ENCODE measurements at places on chromosomes 5 and 9. TPM values are rescaled to one million over a fixed set of nuclear protein-coding genes. Genes with fewer than 3 reads are reported as not detected.

DNA sequence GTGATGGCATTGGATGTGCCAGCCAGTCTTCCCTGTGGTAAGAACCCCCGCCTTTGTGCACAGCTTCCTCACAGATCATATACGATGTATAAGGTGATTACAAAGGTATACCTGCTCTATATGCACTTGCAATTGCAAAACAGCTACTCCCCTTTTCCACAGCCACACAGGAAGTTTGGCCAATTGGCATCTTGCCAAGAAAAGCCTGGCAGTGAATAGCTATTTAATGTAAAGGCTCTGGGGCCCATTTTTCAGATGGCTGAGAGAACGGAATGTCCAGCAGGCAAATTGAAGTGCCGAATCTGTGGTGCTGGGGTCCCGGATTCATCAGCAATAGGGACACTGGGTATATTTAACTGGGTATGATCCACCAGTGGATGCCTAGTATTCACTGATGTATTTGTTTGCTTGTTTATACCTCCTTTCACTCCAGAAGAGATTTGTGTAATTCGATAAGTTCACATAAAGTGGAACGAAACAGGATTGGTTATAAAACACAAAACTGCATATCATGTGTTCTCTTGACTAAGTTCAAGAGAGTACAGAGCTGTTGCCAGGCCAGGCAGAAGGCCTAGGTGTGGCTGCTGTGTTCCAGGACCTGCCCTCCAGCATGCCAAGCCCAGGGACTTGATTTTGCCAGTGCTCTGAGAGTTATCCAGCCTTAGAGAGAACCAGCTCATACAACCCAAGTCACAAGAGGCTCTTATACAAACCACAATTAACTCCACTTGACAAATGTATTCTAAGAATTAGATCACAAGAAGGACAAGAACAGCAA lies 27.7 kb upstream of the GABRP start:
- no peak for DNase-seq

DNA sequence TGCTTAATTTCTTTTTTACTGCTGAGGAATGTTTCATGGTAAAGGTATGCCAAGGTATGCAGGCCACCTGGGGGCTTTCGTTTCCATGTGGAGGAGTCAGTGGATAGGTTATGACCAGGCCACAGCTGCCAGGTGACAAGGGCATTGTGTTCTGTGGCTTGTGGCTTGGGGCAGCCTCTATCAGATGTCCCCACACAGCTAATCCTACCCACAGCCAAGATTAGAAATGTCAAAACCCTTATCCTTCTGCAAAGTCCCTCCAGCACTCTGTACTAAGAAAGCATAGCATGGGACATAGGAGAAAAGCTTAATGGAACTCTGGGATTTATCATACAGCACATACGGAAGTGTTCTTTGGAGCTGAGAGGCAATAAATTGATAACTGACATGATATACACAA lies 171.2 kb upstream of the S1PR3 start:
- no peak for DNase-seq

- DNase-seq, result no peak
Observed at GRCh38 chr5:94481059-94481458, 137.3 kb downstream of the KIAA0825 start.

- DNase-seq, result no peak
Observed at GRCh38 chr5:109170629-109171350, 239.0 kb downstream of the PJA2 start.

GRCh38 chr5:131496400-131496713 lies 138.7 kb downstream of the RAPGEF6 start:
- DNase-seq, result no peak

SPATA31D4 gene
- total RNA-seq, result not detected

Data from thoracic aorta (tissue), 2 donors.